NAMALWA (cell line): ENCODE measurements at places on chromosomes 7 and 10.

DNA sequence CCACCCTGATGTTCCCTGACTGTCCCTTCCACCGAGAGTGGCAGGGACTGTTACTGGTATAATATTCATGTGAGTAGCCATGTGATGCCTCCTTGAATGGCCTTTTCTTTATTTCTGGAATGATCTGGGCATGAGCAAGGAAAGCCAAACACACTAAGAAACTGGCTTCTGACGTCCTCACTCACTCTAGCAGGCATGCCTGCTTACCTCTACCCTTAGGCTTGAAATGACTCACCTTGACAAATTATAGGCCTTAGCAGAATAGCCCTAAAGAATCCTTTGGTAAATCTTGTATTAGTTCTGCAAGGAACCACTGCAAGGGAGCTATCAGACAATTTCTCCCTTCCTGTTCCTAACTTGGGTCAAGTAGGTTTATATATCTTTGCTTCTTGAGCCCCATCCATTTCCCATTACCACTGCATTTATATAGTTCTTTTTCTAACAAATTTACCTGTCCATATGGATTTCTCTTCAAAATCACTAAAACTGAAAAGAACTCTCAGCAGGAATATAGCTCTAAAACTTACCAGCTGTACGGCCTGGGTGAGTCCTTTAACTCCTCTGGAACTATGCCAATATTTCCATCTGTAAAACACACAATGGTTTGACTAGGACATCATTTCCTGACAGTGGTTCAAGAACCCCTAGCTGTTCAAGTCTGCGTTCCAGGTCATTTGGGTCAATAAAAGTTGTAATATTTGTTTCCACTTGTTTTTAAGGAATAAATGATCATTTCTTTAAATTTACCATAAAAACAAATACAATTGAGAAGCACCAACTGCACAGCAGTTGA is 13.0 kb upstream of the NDUFA5 start:
- no peak for DNase-seq

DNA sequence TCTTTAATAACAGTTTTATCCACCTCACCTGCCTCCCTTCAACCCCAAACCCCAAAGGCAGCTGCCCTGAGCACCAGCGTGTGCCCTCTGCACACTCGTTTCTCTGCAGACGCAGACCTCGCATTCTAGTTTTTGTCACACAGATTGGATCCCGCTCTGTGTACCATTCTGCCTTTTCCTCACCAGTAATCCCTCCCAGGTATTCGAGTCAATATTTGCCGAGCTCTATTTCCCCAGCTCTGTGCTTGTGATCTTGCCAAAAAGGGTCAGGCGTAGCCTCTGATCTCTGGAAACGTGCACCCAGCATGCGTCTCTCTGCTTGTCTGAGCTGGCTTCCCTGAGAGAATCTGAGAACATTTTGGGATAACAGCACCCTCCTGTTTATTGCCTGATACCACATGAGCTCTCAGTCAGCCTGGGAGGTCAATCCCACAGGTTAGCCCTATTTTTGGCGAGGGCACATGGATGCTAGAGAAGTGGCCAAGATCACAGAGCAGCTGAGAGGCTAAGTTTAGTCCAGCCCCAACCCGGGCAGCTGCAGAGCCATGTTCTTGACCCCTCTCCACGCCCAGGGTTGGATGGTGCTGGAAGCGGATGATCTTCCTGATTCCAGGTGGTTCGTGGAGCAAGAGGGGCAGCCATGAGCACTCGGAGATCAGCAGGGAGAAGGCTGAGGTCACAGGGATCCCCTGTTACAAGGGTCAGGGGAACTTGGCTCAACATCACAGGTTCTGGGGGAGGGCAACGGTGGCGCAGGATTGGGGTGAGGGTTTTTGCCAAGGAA is 29.1 kb downstream of the FOXL3 start:
- no peak for DNase-seq

DNA sequence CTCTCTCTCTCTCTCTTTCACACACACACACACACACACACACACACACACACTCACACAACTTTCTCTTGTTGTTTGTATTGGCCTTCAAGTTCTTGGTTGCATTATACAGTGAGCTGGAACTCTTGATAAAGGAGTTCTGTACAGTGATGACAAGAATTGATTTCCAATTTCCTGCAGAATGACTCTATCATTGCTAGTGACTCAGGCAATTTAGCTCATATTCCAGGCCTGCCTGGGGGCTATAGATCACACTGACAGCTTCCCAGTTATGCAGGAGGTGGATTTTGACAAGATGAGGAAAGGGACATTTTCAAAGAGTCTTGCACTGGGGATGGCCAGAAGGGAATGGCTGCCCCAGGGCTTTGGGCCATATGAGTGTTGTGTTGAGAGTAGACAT is 508.8 kb downstream of the TYW1 start:
- no peak for DNase-seq

DNA sequence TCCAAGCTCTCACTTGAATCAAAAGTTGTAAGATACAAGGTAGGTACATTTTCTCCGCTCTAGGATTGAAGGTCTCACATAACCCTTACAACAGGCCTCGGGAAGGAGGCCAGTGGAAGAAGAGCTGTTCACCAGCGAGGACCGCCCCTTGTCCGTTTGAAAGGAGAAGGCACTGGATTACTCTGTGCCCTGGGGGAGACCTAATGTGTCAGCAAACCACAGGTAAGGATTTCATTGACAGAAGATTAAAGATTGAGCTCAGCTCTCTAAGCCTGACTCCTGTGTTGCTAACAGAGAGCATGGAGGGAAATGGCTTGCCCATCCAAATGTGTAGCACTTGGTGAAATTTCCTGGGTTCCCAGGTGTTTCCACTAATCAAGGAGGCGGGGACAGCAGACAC is 81.2 kb downstream of the SLC16A9 start:
- DNase-seq: no peak

GRCh38 chr10:124088915-124089314 is 4.5 kb downstream of the CHST15 start:
- DNase-seq: no peak

DNA sequence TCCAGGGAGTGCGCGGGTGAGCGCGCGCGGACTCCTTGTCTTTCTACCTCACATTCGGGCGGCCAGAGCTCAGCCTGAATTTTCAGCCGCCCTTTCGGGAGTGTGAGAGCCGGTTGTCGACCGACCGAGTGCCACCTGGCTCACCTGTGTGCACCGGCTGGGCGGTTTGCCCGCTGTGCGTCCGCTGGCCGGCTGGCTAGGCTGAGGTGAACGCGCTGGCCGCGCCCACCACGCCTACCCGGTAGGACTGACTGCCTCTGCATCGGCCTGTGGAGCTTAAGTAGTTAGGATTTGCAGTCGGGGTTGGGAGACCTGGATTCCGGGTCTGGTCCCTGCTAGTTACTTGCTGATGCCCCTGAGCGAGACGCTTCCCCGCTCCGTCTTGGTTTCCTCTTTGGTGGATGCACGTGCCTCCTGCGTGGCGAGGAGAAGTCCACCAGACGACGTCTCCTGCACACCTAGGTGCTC is 553 bp downstream of the TSPAN15 start:
- no peak for DNase-seq

DNA sequence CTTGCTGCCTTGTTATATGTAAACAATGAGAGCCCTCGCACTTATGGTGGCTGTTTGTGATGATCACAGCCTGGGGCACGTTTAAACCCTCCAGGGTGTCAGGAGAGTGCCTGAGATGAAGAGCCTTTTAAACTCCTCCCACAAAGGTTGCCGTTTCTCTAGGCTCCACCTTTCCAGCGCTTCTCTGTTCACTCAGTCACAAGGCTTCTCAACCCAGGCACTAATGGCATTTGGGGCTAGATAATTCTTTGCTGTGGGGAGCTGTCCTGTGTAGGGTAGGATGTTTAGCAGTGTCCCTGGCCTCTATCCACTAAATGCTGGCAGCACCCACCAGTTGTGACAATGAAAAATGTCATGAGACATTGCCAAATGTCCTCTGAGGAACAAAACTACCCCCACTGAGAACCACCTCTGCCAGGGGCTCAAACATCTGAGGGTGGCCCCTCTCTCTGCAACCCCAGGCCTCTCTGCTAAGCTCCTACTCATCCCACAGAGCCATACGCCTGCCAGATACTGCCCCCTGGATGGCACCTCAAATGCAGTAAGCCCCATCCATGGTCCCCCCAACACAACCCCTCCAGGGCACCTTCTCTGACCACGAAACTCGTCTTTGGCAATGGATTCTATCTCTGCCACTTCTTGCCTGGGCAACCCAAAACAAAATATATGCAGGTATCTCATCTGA is 144.3 kb upstream of the ZMIZ1 start:
- no peak for DNase-seq

DNA sequence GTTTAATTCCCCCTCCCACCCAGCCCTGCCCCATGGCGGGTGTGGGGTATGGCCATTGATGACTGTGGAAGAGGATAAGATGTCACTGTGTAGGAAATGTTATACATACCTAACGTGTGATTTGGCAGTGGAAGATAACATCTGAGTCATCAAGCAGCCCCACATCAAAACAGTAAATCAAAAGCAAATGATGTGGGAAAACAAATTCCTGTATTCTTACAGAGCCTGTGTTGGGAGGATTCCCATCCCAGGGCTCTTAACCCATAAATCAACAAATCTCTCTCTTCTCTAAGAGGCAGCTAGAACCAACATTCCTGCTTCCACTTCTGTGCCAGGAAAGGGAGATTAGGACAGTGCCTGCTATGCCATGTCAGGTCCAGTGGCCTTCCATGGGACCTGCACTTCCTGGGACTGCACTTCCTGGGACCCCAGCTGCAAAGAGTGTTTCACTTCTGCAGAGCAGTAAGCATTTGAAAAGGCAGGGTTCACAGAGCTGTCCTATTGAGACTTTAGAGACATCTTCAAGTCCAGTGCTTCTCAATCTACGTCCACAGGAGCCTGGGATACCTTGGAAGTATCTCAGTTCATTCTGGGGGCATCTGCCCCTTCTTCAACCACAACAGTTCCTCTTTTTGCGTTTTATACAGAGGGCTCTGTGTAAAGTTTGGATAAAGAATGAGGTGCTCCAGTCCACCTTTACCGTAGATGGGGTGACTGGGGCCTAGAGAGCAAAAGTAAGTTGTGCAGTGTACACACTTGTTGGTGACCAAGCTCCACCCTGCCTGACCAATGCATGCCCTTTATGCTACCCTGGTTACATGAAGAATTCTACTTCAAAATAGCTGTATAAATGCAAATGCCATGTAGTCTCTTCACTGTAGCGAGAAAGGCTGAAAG is 45.7 kb downstream of the ATXN7L1 start:
- DNase-seq: no peak

DNA sequence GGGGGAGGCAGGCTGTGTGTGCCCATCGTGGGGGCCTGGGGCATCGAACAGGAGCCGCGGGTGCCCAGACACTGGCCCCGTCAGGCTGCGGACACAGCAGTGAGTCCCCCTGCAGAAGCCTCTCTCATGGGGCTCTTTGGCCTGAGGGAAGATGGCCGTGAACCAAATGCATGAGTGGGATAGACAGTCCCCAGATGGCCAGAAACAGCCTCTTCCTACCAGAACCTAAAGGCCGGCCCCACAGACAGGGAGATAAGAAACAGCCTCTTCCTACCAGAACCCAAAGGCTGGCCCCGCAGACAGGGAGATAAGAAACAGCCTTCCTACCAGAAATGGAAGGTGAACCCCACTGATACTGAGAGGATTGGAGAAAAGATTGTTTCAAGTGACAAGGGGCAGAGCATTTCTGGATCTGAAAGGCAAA is 16.6 kb downstream of the IDI2 start:
- no peak for DNase-seq

DNA sequence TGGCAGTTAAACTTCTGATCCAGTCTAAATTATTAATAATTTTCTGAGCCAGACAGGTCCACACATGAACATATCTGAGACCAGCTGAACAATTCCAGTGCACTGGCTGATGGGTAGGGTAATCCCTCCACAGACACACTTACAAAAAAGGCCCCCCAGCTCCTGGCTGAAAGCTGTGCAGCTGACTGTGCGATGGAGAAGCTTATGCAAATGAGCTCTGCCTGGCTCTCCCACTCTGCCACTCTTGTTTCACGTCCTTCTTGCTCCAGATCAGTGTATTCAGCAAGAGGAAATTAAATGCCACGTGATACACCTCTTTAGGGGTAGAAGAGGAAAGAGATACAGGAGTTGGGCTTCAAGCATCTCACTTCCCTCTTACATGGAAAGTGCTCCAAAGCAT is 76.4 kb upstream of the FEZF1 start:
- no peak for DNase-seq

GRCh38 chr7:77855371-77856083 is 57.0 kb downstream of the PHTF2 start:
- DNase-seq: no peak

DNA sequence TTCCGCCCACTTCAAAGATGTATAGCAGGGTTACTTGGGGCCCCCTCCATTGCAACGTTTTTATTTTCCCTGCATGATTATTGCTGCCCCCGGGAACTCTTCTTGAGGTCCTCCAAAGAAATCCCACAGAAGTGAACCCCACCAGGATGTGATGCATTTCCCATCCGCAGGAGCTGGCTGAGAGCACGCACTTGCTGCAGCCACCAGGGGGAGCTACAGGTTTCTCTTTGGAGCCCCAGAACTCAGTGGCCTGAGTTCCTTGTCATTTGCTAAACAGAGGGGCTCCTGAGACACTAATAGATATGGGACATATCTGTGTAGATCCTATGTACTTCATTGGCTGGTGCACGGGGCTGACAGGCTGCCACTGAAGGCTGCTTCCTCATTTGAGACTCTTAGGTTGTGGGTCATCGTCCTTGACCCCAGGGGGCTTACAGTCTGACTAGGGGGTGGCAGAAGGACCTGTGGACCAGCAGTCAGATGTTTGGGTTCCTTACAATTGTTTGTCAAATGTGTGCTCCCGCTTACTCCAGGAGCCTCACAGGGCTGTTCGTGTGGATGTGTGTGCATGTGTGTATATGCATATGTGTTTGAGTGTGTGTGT is 52.3 kb upstream of the ENO4 start:
- DNase-seq: peak; percentile 76

- DNase-seq: no peak
These were observed 670 bp upstream of the AGK start for GRCh38 chr7:141550386-141551093.

- DNase-seq: no peak
These were observed 156.3 kb upstream of the GRB10 start for GRCh38 chr7:50939021-50939420.

DNA sequence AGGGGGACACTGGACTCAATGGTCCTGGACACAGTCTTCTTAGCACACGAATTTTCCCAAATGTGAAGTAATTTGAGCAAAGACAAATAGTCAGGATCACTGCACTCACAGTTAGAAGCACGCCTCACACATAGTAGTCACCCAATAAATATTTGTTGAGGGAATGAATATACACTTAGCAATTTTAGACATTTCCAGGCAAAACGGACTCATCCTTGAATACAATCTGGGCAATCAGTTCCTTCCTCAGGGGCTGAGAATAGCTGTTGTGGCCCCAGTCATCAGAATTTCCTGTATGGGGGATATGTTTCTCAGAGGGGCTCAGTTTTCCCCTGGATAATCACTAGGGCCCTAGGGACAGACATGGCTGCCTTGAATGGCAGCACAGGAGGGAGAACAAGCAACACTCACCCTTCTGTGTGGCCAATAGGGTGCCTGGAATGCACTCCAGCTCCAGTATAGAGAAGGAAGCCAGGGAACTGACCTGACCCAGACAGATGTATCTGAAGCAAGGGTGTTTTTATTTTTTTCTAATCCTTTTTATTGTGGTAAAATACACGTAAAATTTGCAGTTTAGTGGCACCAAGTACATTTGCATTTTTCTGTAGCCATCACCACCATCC is 282.7 kb upstream of the ZNF32 start:
- DNase-seq: no peak

GRCh38 chr10:92242910-92243671 is 47.8 kb downstream of the CPEB3 start:
- peak; percentile 72 for DNase-seq

GRCh38 chr10:80870282-80870681 is 332.6 kb downstream of the SH2D4B start:
- no peak for DNase-seq
